HepG2 (cell line): ENCODE measurements at places on chromosomes 2 and 18. TPM values are rescaled to one million over a fixed set of nuclear protein-coding genes. Genes with fewer than 3 reads are reported as not detected.
A peak's percentile ranks its signal among the peaks of the same experiment; 100 is the strongest.

The HJURP gene
- total RNA-seq = 36.3 and 45.9 TPM in 2 replicates

The SF3B1 gene
- total RNA-seq = 387 and 499 TPM in 2 replicates

The GKN2 gene
- not detected in 2 replicates for total RNA-seq

The PRKAG3 gene
- total RNA-seq = not detected in 2 replicates

- H3K36me3 ChIP-seq = no peaks in the 10 kb centered on the region
- DNase-seq = no peak
- no peak overlapping the region for H3K27ac ChIP-seq
- H3K4me3 ChIP-seq = no peak overlapping the region
These were observed 154.7 kb downstream of the TSN start for GRCh38 chr2:121910139-121910538.

GRCh38 chr18:42261731-42262130 is 306.7 kb downstream of the PIK3C3 start:
- no peak for DNase-seq
- no peaks in the 10 kb centered on the region; the same call in 1 of the 2 replicates for H3K27me3 ChIP-seq
- peaks cover 11% of the 10 kb centered on the region; the same call in 1 of the 2 replicates for H3K4me1 ChIP-seq
- H3K4me3 ChIP-seq = no peak overlapping the region
- H3K27ac ChIP-seq = no peak overlapping the region

DNA sequence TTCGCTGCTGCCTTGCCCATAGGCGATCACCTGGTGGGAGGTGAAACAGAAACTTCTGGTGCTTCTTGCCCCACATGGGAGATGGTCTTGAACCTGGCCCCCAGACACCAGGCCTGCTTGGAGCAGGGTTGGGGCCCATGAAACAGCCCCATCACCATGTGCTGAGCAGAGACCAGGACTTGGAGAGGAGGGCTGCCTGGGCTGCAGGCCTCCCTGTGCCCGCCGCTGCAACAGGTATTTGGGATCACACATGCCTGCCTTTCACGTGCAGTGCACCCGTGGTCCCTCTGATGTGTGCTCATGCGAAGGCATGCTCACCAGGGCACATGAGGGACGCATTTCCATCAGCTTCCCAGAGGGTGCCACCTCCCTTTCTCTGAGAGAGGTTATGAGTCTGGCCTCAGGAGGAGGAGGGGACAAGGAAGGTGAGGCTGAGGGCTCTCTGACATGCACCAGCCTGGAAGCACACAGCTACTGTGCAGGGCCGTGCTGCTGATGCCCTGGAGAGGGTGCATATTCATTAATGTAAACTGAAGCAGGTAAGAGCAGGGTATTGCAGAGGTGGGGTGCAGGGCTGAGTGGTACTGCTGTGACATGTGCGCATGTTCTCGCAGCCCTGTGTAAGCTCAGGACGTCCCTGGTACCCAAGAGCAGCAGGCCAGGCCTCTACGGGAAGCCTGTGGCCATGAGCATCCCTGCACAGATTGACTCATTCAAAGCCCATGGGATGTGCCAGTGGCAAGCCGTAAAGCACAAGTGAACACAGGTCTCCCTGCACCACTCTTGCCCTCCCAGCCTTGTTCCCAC is 4.2 kb upstream of the OXER1 start:
- no peak overlapping the region for H3K27ac ChIP-seq
- no peak overlapping the region for H3K4me3 ChIP-seq
- H3K36me3 ChIP-seq = peaks cover 1% of the 10 kb centered on the region; the same call in 1 of the 2 replicates
- no peaks in the 10 kb centered on the region for H3K27me3 ChIP-seq
- no peak for DNase-seq

DNA sequence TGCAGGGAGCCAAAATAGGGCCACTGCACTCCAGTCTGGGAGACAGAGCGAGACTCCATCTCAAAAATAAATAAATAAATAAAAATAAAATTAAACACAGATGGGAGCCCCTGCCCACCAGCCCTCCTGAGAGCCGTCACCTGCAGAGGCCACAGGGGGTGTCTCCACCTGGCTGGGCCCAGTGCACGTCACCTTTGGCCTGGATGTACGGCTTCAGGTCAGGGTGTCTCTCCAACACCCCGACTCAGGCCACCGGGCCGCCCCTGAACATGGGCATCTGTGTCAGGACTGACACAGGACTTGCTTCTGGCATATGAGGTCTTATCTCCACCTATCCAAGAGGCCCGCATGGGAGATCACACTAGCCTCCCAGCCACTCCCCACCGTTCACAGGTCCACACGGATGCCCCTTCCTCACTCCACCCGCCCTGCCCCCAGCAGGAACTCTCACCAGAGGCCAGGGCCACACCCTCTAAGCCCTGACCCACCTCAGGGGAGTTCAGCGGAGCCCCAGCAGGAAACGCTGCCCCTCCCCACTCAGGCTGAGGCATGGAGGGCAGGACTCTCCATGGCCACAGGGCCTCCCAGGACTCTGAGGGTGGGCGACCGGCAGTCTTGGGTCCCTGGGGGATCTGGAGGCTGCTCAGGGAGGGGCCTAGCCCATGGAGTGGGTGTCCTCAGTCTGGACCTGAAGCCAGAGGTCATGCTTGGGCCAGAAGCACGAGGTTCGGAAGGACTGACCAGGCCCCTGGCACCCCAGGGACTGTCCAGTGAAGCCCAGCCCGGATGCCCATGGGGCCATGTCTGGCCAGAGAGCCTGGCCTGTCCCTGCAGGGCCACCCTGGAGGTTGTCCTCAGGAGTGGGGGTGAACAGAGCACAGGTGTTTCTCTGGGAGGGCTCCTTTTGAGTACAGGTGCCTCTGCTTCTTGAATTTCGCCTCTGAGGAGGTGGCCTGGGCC is 1.6 kb upstream of the CROCC2 start:
- peaks cover 16% of the 10 kb centered on the region for H3K27me3 ChIP-seq
- no peak overlapping the region for H3K4me3 ChIP-seq
- H3K4me1 ChIP-seq = peaks cover 48% of the 10 kb centered on the region
- H3K27ac ChIP-seq = no peak overlapping the region

DNA sequence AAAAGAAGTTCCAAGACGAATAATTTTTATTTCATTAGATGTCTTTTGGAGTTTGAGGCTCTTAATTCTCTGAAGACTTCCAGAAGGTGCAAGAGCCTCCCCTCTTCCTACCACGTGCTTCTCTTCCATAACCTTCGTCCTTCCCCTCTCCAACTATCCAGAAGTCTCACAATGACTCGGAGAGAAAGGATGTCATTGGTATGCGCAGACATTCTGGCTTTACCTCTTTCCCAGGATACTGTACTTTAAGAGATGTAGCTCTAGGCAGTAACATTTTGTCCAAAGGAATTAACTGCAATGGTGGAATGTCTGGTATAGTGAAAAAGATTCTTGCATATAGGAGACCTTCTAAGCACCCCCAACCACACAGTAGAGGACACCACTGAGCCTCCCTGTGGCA is 249.0 kb upstream of the OSR1 start:
- no peak overlapping the region for H3K27ac ChIP-seq
- H3K27me3 ChIP-seq = no peaks in the 10 kb centered on the region
- peaks cover 12% of the 10 kb centered on the region for H3K4me1 ChIP-seq
- no peak overlapping the region for H3K4me3 ChIP-seq
- DNase-seq = no peak

- no peaks in the 10 kb centered on the region for H3K36me3 ChIP-seq
- no peaks in the 10 kb centered on the region for H3K27me3 ChIP-seq
- no peak for DNase-seq
- H3K4me3 ChIP-seq = no peak overlapping the region
- H3K27ac ChIP-seq = no peak overlapping the region
These were observed 338.0 kb downstream of the TMX3 start for GRCh38 chr18:68376926-68377325.

- H3K27ac ChIP-seq = no peak overlapping the region
- no peak for DNase-seq
- H3K4me3 ChIP-seq = no peak overlapping the region
- H3K36me3 ChIP-seq = no peaks in the 10 kb centered on the region
- H3K27me3 ChIP-seq = no peaks in the 10 kb centered on the region
These were observed 311.9 kb downstream of the NRXN1 start for GRCh38 chr2:50719837-50720696.

- no peaks in the 10 kb centered on the region for H3K36me3 ChIP-seq
- no peak overlapping the region for H3K27ac ChIP-seq
- no peaks in the 10 kb centered on the region for H3K27me3 ChIP-seq
These were observed 3.8 kb upstream of the NFE2L2 start for GRCh38 chr2:177268187-177268871.

DNA sequence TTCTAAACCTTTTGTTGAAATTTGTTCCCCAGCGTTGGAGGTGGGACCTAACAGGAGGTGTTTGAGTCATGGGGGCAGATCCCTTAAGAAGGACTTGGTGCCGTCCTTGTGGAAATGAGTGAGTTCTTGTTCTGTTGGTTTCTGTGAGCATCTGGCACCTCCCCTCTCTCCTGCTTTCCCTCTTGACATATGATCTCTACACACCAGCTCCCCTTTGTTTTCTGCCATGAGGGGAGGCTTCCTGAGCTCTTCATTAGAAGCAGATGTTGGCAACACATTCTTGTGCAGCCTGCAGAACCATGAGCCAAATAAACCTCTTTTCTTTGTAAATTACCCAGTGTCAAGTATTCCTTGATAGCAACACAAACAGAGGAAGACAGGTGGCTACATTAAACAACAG is 23.8 kb downstream of the NABP1 start:
- peaks cover 11% of the 10 kb centered on the region for H3K4me1 ChIP-seq
- H3K27me3 ChIP-seq = no peaks in the 10 kb centered on the region
- H3K27ac ChIP-seq = no peak overlapping the region
- DNase-seq = no peak
- H3K4me3 ChIP-seq = no peak overlapping the region

- H3K36me3 ChIP-seq = peaks cover 93% of the 10 kb centered on the region
- no peak for DNase-seq
- no peak overlapping the region for H3K27ac ChIP-seq
These were observed 44.5 kb downstream of the GREB1 start for GRCh38 chr2:11578081-11578948.

GRCh38 chr2:73918856-73919255 is 7.8 kb upstream of the DGUOK start:
- DNase-seq = no peak
- H3K27me3 ChIP-seq = peaks cover 2% of the 10 kb centered on the region; the same call in 1 of the 2 replicates
- no peak overlapping the region for H3K27ac ChIP-seq
- H3K4me3 ChIP-seq = no peak overlapping the region

DNA sequence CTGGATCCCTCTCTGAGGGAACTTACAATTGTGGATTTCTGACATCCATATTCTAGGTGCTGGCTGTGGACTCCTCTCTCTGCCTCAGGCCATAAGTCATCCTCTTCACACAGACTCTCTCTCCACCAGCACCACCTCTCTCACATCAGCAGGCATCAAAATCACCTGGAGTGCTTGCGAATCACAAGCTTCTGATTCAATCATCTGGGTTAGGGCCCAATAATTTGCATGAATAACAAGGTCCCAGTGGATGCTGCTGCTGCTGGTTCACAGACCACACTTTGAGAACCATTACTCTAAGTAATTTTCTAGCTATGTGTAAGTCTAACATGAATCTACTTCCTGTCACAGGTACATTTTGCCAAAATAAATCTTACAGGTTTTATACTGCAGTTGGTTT is 214.9 kb downstream of the DSEL start:
- no peaks in the 10 kb centered on the region for H3K4me1 ChIP-seq
- no peaks in the 10 kb centered on the region for H3K27me3 ChIP-seq
- H3K36me3 ChIP-seq = no peaks in the 10 kb centered on the region

- no peaks in the 10 kb centered on the region for H3K27me3 ChIP-seq
- H3K27ac ChIP-seq = no peak overlapping the region
- H3K4me3 ChIP-seq = no peak overlapping the region
- no peaks in the 10 kb centered on the region for H3K4me1 ChIP-seq
- no peak for DNase-seq
These were observed 79.8 kb downstream of the VSNL1 start for GRCh38 chr2:17620280-17620679.

DNA sequence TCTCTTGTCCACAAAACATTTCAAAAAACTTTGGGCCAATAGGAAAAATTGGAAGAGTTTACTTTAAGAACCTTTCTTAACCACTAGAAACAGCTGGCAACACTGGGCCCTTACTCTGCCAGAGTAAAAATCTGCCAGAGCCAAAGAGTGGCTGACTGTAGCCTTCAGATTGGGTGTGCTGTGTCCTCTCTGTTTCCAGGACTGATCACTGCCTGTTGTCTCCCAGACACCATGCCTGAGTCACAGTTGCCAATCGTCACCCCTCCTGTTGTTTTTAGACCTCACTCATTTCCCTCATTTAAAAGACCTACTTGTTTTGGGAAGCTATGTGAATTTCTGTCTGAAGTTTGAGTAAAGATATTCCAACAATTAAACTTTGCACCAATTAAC is 159.1 kb downstream of the PPP1R1C start:
- no peaks in the 10 kb centered on the region for H3K36me3 ChIP-seq
- H3K27me3 ChIP-seq = no peaks in the 10 kb centered on the region
- no peak for DNase-seq
- H3K27ac ChIP-seq = no peak overlapping the region
- no peaks in the 10 kb centered on the region for H3K4me1 ChIP-seq
- H3K4me3 ChIP-seq = no peak overlapping the region

DNA sequence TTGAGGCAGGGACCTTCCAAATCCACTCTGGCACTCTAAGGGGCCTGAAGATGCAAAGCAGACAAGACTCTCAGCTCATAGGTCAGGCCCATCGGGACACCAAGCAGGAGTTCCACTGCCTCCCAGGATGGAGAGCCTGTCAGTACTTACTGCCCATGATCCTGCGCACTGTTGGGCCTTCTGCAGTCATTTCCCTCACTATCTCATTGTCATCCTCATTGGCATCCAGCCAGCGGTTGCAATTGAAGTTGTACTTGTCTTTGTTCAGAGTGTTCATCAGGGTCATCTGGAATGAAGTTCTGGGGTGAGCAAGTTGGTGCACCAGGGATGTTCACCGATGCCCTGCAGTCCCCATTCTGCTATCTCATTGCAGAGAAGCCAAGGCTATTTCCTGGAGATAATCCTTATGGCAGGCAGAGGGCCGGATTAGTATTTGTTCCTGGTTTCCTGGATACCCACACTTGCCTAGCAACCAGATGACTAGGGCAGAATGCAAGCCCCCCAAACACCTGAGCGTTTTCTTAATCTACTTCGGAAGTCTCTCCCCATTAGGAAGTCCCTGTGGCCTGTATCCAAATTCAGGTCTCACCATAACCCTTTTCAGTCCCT is 65.1 kb downstream of the LOXHD1 start:
- no peaks in the 10 kb centered on the region for H3K36me3 ChIP-seq
- peak; percentile 13 for DNase-seq
- H3K27ac ChIP-seq = no peak overlapping the region
- H3K4me1 ChIP-seq = no peaks in the 10 kb centered on the region
- no peak overlapping the region for H3K4me3 ChIP-seq
- H3K27me3 ChIP-seq = peaks cover 3% of the 10 kb centered on the region; the same call in 1 of the 2 replicates

- H3K27ac ChIP-seq = no peak overlapping the region
- H3K36me3 ChIP-seq = peaks cover 6% of the 10 kb centered on the region
- H3K4me3 ChIP-seq = no peak overlapping the region
- peak; percentile 15 for DNase-seq
- no peaks in the 10 kb centered on the region for H3K4me1 ChIP-seq
These were observed 65.1 kb downstream of the MRPS9 start for GRCh38 chr2:105102963-105103421.

GRCh38 chr2:41926614-41927580 is 120.9 kb upstream of the PKDCC start:
- DNase-seq = no peak
- H3K4me3 ChIP-seq = no peak overlapping the region
- H3K4me1 ChIP-seq = no peaks in the 10 kb centered on the region
- no peaks in the 10 kb centered on the region for H3K36me3 ChIP-seq
- no peak overlapping the region for H3K27ac ChIP-seq
